Stimulated activated CD8-positive, alpha-beta memory T cell treated with anti-CD3 and anti-CD28 coated beads, Interleukin-7, amount 100 ng/mL, for 1 hour (primary cell): ENCODE measurements at places on chromosomes 12 and 14.
A peak's percentile ranks its signal among the peaks of the same experiment; 100 is the strongest.

- DNase-seq = peak; percentile 43
Measured at GRCh38 chr14:100383727-100384158, 60.6 kb downstream of the SLC25A47 start.

GRCh38 chr14:50736932-50737419, 68.9 kb upstream of the SAV1 start:
- no peak for DNase-seq

DNA sequence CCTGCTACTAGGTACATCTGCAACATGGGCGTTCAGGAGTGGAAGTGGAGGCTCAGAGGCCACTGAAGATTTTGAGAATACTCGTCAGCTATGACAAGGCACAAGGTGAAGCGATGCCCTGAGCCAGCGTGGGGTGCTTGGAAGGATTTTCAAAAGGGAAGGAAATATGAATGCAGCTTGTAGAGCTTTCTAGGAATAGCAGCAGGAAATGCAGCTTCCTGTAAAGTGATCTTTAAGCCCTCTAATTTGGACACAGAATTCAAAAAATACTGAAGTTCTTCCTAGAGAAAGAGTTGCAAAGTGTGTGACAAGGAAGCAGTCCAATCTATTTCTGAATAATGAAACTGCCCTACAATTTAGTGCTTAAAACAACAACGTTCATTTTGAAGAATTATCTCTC, 13.2 kb upstream of the C1S start:
- no peak for DNase-seq

DNA sequence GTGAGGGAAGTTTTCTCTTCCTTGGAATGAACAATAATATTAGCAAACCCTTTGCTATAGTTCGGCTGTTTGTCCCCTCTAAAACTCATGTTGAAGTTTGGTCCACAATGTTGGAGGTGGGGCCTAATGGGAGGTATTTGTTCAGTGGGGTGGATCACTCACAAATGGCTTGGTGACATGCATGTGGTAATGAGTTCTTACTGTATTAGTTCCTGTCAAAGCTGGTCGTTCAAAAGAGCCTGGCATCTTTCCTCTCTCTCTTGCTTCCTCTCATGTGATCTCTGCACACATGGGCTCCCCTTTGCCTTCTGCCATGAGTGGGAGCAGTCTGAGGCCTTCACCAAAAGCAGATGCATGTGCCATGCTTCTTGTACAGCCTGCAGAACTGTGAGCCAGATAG, 13.1 kb upstream of the PPP4R4 start:
- no peak for DNase-seq

DNA sequence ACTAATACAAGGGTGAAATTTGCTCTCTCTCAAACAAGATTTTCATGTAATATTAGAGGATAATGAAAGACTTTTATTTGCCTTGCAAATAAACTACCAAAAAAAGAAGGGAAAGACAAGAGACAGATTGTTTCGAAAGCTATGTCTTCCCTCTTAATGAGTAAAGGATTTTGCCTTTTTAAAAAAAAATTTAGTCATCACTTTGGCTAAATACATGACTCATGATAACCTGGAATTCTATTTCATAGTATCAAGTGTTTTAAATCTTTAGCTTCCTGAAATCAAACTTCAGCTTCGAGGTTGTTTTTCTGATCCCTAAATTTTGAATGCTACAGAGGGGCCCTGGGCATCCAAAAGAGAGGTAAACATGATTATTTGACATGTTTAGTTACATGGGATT, 144.4 kb downstream of the CCDC59 start:
- DNase-seq = no peak

GRCh38 chr14:61805451-61805850, 43.2 kb downstream of the SNAPC1 start:
- DNase-seq = no peak

DNA sequence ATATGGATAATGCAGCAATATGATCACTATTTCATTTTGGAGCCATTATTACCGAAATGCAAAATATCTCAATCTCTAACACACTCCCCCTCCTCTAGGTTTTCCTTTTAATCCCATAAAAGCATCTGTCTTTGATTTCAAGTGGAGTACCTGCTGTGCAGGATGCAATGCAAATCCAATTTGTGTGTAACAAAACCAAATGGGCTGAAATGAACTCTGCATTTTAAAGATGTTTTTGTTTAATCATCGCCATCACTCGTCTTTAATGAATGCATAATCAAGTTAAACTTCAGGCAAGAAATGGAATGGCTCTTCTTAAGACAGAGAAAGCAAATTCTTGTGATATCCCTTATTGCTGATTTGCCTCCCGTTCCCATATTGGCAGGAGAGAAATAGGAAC, 114.3 kb downstream of the SLC15A5 start:
- DNase-seq = no peak

GRCh38 chr14:106518054-106518943, 991.9 kb downstream of the TMEM121 start:
- DNase-seq = peak; percentile 65

DNA sequence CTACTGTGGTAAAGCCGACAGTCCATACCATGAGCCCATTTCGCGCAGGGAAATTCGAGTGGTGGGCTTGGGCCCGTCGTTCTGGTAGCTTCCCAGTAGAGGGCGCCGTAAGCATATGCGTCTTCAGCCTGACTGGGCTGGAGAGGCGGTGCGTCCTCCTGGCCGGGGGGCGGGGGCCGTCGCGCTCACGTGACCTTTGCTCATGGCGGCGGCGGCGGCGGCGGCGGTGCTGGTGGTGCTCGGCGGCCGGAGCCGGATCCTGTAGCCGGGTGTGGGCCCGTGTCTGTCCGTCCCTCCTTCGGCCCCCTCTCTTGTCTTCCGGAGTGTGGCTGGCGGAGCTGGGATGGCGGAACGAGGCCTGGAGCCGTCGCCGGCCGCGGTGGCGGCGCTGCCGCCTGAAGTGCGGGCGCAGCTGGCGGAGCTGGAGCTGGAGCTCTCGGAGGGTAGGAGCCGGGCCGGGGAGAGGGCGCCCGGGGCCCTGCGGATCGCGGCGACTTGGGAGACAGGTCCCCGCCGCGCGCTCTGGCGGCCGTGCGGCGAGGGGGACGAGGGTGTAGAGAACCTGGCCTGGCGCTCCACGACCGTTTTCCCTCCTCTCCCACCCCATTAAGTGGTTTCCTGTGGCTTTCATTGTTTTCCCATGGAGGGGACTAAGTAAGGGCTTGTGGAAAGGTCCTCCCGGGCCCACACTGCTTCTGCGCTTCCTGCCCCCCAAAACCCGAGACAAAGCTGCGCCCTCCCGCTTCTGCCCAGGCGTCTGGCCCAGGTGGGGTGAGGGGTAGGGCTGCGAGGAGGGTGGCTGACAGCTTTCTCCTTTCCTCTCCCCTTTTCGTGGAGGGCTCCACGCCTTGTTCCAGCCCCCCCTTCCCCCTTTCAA, at the start of gene DIP2B:
Gene DIP2B (plus strand): TSS at position 188 of the 877 bp plus-strand sequence. CDS start 156 bp downstream, at position 344.
- DNase-seq = peak; percentile 88

DNA sequence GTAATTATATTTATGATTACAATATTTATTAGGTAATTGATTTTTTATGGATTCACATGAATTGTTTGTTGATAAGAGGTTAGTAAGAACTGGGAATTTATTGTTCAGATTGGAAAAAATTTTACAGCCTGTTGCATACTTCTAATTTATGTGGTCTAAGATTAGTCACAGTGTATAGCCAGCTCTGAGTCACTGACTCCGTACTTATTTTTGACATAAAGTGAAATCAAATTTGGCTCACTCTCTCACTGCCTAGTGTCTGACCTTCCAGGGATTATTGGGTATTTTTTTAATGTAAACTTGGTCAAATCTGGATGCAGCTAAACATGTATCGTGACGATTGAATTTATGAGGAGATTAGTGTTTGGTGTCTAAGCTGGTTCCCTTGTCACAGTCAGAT, 109.3 kb downstream of the PTPRQ start:
- no peak for DNase-seq

DNA sequence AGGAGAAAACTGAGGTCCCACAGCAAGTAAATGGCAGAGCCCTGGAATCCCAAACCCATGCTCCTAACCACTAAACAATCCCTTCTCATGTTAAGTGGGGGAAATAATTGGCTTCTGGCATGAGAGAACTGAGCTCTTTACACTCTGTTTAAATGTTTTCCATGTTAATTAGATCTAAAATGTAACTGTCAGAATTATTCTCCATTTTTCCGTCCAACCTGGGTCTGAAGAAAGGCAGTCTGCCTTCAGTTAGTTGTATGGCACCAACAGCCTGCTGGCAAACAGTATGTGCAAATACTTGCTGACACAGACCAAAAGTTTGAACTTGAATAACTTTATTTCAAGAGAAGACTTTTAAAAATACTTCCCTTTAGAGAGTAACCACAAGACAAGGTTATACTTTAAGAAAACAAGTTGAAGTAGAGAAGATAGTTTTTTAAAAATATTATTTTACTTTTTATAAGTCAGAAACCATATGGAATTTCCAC, 59.7 kb downstream of the E2F7 start:
- DNase-seq = no peak

- no peak for DNase-seq
Measured at GRCh38 chr12:75438059-75438754, 42.3 kb upstream of the GLIPR1 start.

- no peak for DNase-seq
Measured at GRCh38 chr12:110850762-110851161, 4.0 kb downstream of the CCDC63 start.

- no peak for DNase-seq
Measured at GRCh38 chr14:38874721-38875120, 228.3 kb downstream of the SEC23A start.

- no peak for DNase-seq
Measured at GRCh38 chr12:9867531-9867930, 1.6 kb downstream of the CLEC2B start.

GRCh38 chr14:88380405-88380804, 5.1 kb upstream of the SPATA7 start:
- no peak for DNase-seq

GRCh38 chr12:108090107-108090899, 38.8 kb upstream of the WSCD2 start:
- DNase-seq = no peak

DNA sequence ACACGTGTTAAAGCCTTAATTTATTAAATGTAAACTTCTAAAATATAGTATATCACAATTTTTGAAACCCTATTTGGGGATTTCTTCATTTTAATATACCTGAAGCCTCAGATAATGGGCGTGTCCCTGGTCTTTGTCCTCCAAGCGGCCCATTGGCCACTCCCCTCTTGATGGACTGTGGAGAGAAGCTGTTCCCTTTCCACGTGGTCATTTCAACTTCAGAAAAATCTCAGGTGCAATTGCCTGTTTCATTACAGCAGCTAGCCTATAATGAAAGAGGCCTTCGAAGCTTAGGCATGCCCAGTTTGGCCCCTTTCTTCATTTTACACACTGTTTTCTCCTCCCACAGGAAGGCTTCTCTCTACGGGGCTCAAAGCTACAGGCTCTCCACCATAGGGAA, 131.4 kb upstream of the ARHGAP5 start:
- DNase-seq = no peak

DNA sequence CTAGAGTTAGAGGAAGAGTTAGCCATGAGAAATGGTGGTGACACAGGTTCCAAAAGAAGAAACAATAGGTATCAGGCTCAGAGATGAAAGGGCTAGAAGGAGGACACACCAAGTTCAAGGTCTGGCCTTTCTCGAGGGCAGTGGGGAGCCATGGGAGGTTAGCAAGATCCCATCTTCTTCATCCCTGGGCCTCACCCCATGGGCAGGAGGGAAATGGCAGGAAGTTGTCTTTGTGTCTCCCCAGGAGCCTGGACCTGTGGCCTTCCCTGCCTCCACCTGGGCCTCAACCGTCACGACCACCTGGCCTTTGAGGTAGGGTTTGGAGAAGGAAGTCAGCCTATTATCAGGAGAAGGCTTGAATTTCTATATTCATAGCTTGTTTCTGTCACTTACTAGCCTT, 5.8 kb upstream of the AQP2 start:
- DNase-seq = no peak

DNA sequence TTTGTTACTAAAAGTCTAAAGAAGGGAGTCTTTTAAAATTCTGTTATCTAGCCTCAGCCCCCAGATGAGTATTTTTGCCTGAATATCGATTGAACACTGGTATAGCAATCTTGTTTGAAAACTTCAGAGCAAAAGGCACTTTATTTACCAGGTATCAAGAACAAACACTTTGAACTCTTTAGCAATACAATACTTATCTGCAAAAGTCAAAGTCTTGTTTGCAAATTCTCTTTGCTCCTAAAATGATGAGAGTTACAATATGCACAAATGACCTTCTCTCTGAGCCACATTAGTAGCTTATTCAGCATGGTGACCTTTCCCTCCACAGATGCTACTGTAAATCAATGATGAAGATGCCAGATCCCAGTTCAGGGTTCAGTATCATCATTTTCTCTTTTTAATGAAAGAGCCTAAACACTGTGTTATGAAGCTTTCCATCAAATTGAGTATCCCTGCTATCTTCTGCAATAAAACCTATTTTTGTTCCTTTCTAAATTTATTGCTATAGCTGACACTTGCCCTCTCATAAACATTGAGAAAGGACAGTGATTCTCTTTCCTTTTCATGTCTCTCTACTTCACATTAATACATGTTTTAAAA, 752.7 kb upstream of the MGAT4C start:
- no peak for DNase-seq

- DNase-seq = no peak
Measured at GRCh38 chr12:12518464-12518845, 44.2 kb downstream of the DUSP16 start.

GRCh38 chr12:132054983-132055382, 89.1 kb downstream of the DDX51 start:
- DNase-seq = no peak

DNA sequence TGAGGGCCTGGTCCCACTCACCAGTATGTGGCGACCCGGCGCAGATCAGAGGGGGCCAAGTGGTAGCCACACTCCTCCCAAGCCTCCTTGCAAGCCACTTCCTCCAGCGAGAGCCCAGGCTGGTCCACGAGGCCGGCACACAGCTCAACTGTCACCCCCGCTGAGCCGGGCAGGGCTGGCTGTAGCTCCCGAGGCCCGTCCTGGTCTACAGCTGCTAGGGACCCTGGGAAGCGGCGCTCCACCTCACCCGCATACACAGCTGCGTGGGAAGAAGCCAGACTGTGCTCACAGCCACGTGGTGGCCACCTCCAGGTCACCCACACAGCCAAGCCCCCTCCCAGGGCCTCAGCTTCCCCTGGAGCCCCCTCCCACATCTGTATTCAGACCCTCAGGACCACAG, 4.6 kb downstream of the NUDT14 start:
- DNase-seq = no peak
